GM23248 (cell line): ENCODE measurements at places on chromosomes 7 and 10. TPM values are rescaled to one million over a fixed set of nuclear protein-coding genes. Genes with fewer than 3 reads are reported as not detected.

DNA sequence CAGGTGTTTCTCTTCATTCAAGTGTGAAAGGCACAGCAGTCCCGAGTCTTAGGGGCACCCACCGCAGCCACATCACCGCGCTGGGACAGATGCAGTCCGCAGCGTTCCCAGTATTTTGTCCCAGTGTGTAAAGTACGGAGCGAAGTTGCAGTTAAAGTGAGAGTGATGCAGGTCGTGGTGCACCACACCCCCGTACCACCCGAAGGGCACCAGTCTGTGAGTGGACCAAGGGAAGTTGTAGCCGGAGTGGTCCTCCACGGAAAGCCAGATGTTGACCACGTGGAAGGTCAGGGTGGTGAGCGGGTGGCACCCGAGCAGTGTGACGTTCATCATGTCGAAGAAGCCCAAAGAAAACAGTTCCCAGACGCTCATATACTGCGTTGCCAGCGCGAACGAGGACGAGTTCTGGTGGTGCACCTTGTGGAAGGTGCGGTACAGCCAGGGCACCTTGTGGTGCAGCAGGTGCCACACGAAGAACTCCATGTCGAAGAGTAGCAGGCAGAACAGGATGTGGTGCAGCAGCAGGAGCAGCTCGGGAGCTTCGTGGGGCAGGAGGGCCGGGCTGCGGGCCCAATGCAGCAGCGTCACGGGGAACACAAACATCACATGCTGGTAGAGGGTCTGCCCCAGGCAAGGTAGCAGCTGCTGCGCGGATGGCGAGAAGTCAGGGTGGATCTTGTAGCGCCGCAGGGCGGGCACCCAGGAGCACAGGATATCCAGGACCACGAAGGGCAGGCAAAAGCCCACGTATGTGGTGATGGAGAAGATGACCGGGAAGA lies 526 bp downstream of the CH25H start:
- peak; percentile 66 for DNase-seq
- H3K36me3 ChIP-seq: no peaks in the 10 kb centered on the region
- H3K4me3 ChIP-seq: peak overlapping the region; percentile 75
- peak overlapping the region; percentile 62 for H3K27ac ChIP-seq

GRCh38 chr10:80537736-80538480 lies at the start of gene SH2D4B:
Gene SH2D4B, plus strand, starts transcription at chr10:80537902. Its CDS starts 430 bp downstream, at chr10:80538332.
- H3K4me1 ChIP-seq: no peaks in the 10 kb centered on the region
- peaks cover 9% of the 10 kb centered on the region for H3K27me3 ChIP-seq
- no peaks in the 10 kb centered on the region for H3K36me3 ChIP-seq

GRCh38 chr10:29692121-29692539 lies 57.4 kb upstream of the SVIL start:
- peak overlapping the region; percentile 30; the same call in 1 of the 2 replicates for H3K27ac ChIP-seq
- H3K36me3 ChIP-seq: no peaks in the 10 kb centered on the region
- H3K27me3 ChIP-seq: no peaks in the 10 kb centered on the region
- peak; percentile 49 for DNase-seq
- peaks cover 25% of the 10 kb centered on the region for H3K4me1 ChIP-seq

GRCh38 chr10:7756360-7756992 lies 31.3 kb downstream of the KIN start:
- H3K4me3 ChIP-seq: no peak overlapping the region
- peaks cover 63% of the 10 kb centered on the region for H3K36me3 ChIP-seq
- H3K27me3 ChIP-seq: no peaks in the 10 kb centered on the region
- H3K27ac ChIP-seq: no peak overlapping the region

- no peaks in the 10 kb centered on the region for H3K36me3 ChIP-seq
- H3K27ac ChIP-seq: no peak overlapping the region
- peaks cover 13% of the 10 kb centered on the region for H3K4me1 ChIP-seq
- no peak overlapping the region for H3K4me3 ChIP-seq
- H3K27me3 ChIP-seq: no peaks in the 10 kb centered on the region
Measured at GRCh38 chr10:77906951-77907421, 19.6 kb downstream of the DLG5 start.

DNA sequence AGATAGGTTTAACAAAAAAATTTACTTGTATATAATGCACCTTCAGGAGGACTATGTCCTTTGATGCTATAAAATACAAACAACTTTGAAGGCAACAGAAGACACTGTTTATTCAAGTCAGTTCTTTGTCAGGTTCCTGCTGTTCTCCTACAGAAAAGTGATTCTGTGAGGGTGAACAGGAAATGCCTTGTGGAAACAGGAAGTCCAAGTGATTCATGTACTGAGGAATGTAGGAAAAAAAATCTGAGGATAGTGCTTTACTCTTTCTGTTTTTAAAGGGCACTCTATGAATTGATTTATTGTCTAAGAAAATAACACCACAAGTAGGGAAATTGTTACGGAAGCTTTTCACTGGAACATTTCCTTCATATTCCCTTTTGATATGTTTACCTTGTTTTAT lies 171.9 kb downstream of the HDAC9 start:
- H3K36me3 ChIP-seq: no peaks in the 10 kb centered on the region
- 0 out of 2 replicates have a peak overlapping the region, but pooled peaks have one; percentile 24 for H3K4me3 ChIP-seq
- H3K27ac ChIP-seq: no peak overlapping the region
- peak; percentile 77 for DNase-seq
- no peaks in the 10 kb centered on the region for H3K27me3 ChIP-seq

DNA sequence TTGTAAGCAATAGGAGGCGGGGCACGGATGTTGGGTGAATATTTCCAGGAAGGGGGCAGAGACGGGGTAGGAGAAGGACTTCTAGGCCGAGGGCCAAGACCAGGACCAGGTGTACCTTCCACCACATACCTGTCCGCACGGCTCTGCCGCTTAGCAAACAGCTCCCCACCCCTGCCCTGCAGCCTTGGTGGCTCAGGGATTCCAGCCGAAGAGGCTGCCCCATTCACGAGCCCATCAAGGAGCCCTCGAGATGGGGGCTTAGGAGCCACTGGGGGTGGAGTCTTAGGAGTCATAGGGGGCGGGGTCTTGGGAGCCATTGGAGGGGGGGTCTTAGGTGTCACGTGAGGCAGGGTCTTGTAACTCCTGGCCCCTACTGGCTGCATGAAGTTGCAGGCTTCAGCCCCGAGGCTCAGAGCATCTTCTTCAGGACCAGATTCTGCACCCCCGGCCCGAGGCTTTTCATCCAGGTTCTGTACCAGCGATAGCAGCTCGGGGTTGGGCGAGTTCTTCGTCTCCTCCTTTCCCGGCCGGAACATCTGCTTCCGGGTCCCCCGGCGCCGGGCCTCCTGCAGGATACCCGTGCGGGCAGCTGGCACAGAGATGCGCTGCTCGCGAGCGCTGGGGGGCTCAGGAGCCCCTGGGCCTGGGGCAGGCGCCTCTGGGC lies 6.1 kb upstream of the MYOZ1 start:
- peak overlapping the region; percentile 74 for H3K4me3 ChIP-seq
- H3K27ac ChIP-seq: no peak overlapping the region
- H3K27me3 ChIP-seq: no peaks in the 10 kb centered on the region
- H3K36me3 ChIP-seq: no peaks in the 10 kb centered on the region
- peak; percentile 78 for DNase-seq
- H3K4me1 ChIP-seq: peaks cover 41% of the 10 kb centered on the region

DNA sequence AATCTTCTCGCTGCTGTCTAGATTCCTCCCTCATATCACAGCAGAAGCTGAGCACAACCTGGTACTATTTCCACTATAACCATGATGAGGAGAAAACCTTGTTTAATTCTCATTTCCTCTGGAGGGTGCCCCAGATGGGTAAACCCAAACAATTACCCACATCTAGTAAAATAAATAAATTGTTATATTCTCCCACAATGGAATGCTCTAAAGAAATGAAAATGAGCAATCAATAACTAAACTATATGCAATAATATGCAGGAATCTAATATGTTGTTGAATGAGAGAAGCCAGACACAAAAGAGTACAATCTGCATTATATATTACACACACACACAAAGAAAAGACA lies 37.0 kb downstream of the SGMS1 start:
- peaks cover 10% of the 10 kb centered on the region for H3K4me1 ChIP-seq
- no peaks in the 10 kb centered on the region for H3K27me3 ChIP-seq
- no peaks in the 10 kb centered on the region for H3K36me3 ChIP-seq
- no peak for DNase-seq

- peak overlapping the region; percentile 81 for H3K27ac ChIP-seq
- no peaks in the 10 kb centered on the region for H3K27me3 ChIP-seq
- no peak overlapping the region for H3K4me3 ChIP-seq
- H3K36me3 ChIP-seq: 0 out of 2 replicates have a peak, but pooled peaks cover 6% of the 10 kb centered on the region
- peaks cover 33% of the 10 kb centered on the region for H3K4me1 ChIP-seq
Measured at GRCh38 chr7:157272351-157273207, 64.2 kb upstream of the DNAJB6 start.

GRCh38 chr7:36032361-36032818 lies 120.7 kb upstream of the EEPD1 start:
- H3K27me3 ChIP-seq: no peaks in the 10 kb centered on the region
- H3K4me1 ChIP-seq: peaks cover 27% of the 10 kb centered on the region
- H3K36me3 ChIP-seq: no peaks in the 10 kb centered on the region
- no peak overlapping the region for H3K4me3 ChIP-seq

GRCh38 chr10:130409931-130410330 lies 273.7 kb downstream of the GLRX3 start:
- no peaks in the 10 kb centered on the region for H3K27me3 ChIP-seq
- H3K4me3 ChIP-seq: no peak overlapping the region
- no peaks in the 10 kb centered on the region for H3K36me3 ChIP-seq
- H3K27ac ChIP-seq: no peak overlapping the region

DNA sequence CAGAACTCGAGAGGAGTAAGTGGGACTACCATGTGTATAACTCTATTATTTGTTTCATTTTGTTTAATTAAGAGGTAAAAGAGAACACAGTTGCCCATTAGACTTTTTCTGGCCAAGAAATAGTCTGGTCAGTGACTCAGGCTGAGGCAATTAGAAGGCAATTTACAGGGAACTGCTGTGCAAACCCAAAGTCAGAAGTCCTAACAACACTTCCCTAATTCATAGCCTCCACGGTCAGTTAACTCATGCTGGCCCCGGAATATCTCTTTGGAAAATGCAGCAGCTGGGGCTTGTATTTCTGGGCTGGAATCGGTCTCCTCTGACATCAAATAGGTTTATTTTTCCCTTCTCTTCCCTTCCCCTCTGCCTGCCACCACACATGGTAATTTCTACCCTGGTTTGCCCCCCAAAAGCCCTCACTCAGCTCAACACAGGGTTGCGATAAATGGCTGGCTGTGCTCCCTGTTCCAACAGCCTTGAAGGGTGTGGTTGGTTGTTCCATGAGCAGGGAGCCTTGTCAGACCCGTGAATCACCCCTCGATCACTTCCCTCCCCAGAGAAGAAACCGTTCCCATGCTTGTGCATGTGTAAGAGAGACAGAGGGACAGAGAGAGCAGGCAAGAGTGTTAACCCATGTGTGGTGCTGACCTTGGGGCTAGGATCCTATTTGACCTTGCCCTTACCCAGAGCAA lies 5.3 kb downstream of the SH3PXD2A start:
- peak overlapping the region; percentile 99 for H3K27ac ChIP-seq
- H3K27me3 ChIP-seq: no peaks in the 10 kb centered on the region
- H3K4me1 ChIP-seq: peaks cover 54% of the 10 kb centered on the region
- peak overlapping the region; percentile 65 for H3K4me3 ChIP-seq
- DNase-seq: peak; percentile 97

DNA sequence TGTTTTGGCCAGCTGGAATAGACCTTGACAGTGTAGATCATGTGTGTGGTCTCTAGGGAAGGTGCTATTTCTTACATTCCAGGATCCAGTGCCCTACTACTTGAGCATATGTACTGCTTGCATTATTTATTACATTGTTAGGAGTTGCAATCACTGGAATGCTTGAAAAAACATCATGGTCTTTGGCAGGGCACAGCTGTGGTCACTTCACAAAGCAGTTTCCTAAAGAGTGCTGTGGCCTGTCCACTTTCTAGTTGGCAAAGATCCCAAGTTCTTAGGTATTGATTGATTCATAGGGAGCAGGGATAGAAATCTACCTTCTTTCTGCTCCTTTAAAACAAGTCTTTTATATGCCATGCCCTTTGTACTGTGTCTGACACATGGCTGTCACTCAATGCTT lies 4.6 kb downstream of the C7orf25 start:
- DNase-seq: no peak
- H3K36me3 ChIP-seq: no peaks in the 10 kb centered on the region
- H3K4me1 ChIP-seq: peaks cover 1% of the 10 kb centered on the region; the same call in 1 of the 2 replicates
- no peak overlapping the region for H3K27ac ChIP-seq
- H3K27me3 ChIP-seq: no peaks in the 10 kb centered on the region
- H3K4me3 ChIP-seq: no peak overlapping the region

DNA sequence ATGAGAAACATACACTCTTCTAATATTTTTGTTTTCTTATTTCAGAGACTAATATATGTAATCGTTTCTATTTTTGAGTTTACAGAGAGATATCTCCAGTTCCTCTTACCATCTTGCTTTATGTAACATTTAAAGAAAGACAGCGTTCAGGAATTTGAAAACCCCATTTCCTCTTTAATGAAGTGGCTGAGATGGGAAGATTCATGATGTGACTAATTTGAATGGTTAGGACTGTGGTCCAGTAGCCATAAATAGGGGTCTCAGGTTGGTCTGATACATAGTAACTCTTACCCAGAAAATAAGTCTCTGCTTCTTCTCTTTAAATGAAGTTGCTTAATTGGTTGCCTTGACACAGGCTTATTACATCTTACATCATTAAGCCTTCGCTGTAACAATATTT lies 6.9 kb downstream of the KMT2E start:
- H3K4me3 ChIP-seq: peak overlapping the region; percentile 7; the same call in 1 of the 2 replicates
- 0 out of 2 replicates have a peak overlapping the region, but pooled peaks have one; percentile 16 for H3K27ac ChIP-seq
- H3K36me3 ChIP-seq: no peaks in the 10 kb centered on the region
- DNase-seq: no peak
- H3K4me1 ChIP-seq: peaks cover 78% of the 10 kb centered on the region

GRCh38 chr7:18305866-18306265 lies 189.7 kb upstream of the HDAC9 start:
- no peaks in the 10 kb centered on the region for H3K27me3 ChIP-seq
- no peak overlapping the region for H3K27ac ChIP-seq
- DNase-seq: no peak
- no peak overlapping the region for H3K4me3 ChIP-seq
- no peaks in the 10 kb centered on the region for H3K4me1 ChIP-seq

- H3K27ac ChIP-seq: peak overlapping the region; percentile 95
- peak overlapping the region; percentile 95 for H3K4me3 ChIP-seq
- H3K27me3 ChIP-seq: no peaks in the 10 kb centered on the region
- H3K4me1 ChIP-seq: peaks cover 26% of the 10 kb centered on the region
Measured at GRCh38 chr10:43137717-43138020, 576 bp upstream of the CSGALNACT2 start.

GRCh38 chr10:1153251-1153763 lies 97.1 kb downstream of the WDR37 start:
- H3K27me3 ChIP-seq: peaks cover 9% of the 10 kb centered on the region
- H3K4me1 ChIP-seq: no peaks in the 10 kb centered on the region
- no peaks in the 10 kb centered on the region for H3K36me3 ChIP-seq
- no peak overlapping the region for H3K27ac ChIP-seq

DNA sequence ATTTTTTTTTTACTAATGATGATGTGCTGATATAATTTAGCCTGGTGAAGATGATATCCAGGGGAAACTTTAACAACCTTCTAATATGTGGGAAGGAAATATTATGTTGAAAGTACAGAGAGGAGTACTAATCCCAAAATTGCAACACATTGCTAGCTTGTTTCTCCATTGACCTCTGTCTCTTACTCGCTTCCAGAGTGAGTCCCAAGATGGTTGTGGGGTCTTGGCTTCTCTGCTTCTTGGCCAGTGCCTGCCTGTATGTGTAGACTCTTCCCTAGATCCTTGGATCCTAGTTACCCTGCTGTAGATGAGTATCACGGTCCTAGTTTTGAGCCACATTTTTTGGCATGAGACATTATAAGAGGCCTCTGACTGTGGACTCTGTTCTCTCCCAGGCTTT lies 17.5 kb downstream of the BMPER start:
- H3K27me3 ChIP-seq: no peaks in the 10 kb centered on the region
- no peak for DNase-seq
- peaks cover 23% of the 10 kb centered on the region for H3K36me3 ChIP-seq
- H3K4me1 ChIP-seq: no peaks in the 10 kb centered on the region
- no peak overlapping the region for H3K4me3 ChIP-seq

Gene RTKN2
- under 0.01 and 0.11 TPM in 2 replicates for total RNA-seq

Gene SPAG6
- not detected in 2 replicates for total RNA-seq

Gene SUPV3L1
- 18.2 and 29.9 TPM in 2 replicates for total RNA-seq

Gene HABP2
- total RNA-seq: not detected in 2 replicates

Gene CASD1
- 11.1 and 12.3 TPM in 2 replicates for total RNA-seq

Gene SEMA3E
- total RNA-seq: 0.32 and 1.6 TPM in 2 replicates

Gene GSTO1
- total RNA-seq: 143 and 236 TPM in 2 replicates

Gene GPR37
- total RNA-seq: not detected in 2 replicates
